RCC 7860 (cell line): ENCODE measurements at places on chromosomes 16 and 17.
A peak's percentile ranks its signal among the peaks of the same experiment; 100 is the strongest.

GRCh38 chr16:1913327-1914083 lies 4.7 kb downstream of the HS3ST6 start:
- DNase-seq: no peak

- DNase-seq: no peak
These were observed 683 bp downstream of the LCAT start for GRCh38 chr16:67943256-67943618.

DNA sequence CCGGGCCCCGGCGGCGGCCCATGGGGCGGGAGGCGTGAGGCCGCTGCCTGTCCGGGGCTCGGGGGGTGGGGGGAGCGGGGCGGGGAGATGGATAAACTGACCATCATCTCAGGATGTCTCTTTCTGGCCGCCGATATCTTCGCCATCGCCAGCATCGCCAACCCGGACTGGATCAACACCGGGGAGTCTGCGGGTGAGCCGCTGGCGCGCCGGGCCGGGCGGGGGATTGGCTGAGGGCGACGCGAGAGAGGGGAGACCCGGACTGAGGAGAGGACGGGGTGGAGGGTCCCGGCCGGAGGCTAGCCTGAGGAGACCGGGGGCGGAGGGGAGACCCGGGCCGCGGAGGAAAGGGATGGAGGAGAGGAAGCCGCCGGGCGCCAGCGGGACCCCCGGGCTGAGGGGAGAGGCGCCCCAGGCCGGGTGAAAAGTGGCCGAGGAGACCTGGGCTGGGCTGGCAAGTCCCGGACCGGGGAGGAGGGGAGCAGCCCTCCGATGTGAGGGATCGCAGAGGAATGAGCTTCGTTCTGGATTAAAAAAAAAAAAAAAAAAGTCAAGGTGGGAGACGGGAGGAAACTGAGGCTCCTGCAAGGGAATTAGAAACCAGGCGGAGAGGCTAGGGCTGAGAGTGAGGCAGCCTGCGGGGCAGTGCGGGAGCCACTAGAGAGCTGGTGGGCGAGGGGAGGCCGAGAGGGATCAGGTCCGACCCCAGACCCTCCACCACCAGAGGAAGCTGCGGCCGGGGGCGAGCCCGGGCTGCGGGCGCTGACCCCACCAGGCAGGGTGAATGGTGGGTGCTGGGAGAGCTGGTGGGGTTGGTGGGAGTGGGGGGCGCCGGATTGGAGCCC lies 526 bp downstream of the MOSMO start:
- DNase-seq: no peak

GRCh38 chr16:72286936-72287620 lies 115.1 kb upstream of the PMFBP1 start:
- no peak for DNase-seq

GRCh38 chr16:17607075-17607509 lies 136.3 kb upstream of the XYLT1 start:
- DNase-seq: no peak

DNA sequence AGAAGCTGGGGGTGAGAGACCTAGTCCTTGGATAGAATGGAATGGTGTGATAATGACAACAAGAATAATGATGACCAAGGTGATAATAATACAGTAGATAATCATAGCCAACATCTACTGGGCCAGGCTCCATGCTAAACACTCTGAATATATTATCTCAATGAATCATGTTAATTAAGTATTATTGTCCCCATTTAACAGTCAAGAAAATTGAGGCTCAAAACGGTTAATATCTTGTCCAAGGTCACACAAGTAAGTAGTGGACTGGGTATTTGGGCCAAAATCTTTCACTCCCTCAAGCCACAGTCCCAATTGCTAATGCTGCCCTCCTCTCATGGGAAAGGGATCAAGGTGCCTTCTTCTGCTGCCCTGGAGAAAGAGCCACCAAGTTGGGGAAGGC lies 3.9 kb upstream of the KRT19 start:
- DNase-seq: no peak

- DNase-seq: peak; percentile 68
These were observed 30.9 kb downstream of the FAM222B start for GRCh38 chr17:28811651-28812090.

DNA sequence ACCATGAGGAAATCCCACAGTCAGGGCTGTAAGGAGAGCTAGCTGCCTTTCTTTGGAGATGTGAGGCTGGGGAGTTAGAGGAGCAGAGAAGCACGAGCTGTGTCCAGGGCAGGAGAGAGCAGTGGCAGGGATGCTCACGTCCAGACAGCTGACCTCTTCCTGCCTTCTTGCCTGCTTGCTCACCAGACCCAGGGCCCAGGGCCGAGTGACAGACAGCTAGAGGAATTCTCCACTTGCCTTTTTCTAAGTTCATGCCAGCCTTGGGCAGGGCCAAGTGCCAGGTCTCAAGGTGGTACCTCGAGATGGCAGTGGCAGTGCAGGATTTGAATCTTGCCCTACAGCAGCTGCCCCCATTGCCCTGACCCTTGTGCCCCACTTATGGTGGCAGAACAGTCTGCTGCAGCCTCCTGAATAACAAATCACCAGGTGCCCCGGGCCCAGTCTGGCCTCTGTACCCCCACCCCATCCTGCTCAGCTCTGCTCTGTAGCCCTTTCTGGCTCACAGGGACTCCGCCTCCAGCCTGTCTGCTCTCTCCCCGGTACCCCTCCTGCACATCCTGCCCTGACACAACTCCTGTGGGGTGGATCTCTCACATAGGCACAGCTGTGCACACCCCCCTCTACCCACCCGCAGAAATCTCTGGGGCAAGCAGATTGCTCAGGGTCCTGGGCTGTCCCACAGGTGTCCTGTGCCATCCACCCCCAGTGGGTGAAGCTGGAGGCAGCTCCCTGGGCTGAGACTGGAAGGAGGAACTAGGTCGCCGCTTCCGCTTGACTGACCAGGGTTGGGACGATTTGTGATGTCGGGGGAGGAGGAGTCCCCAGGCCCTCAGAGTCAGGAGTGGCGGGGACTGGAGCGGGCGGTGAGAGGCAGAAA lies 25.9 kb downstream of the GRIN2C start:
- DNase-seq: peak; percentile 61

GRCh38 chr17:78316867-78317789 lies 42.7 kb downstream of the SOCS3 start:
- DNase-seq: peak; percentile 74

DNA sequence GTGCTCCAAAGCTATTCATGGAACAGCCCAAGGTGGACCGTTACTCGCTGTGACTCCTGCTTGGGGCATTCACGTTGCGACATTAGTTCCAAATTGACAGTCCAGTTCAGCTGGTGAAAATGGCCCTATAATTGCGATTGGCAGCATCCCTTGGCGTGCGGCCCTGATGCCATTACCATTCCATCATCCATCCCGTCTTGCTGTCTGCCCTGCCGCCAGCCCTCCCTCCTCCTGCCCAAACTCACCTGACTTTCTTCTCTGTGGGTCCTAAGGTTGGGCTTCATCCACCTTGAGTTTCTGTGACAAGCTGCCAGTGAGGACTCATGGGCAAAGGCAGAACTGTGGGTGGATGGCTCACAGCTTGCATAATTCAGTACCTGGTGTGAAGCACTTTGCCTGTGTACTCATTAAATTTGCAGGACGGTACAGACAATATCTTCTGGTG lies 104.6 kb downstream of the RPTOR start:
- DNase-seq: no peak

- no peak for DNase-seq
These were observed 727.9 kb upstream of the SOX9 start for GRCh38 chr17:71392715-71393567.

- peak; percentile 35 for DNase-seq
These were observed 53.9 kb upstream of the ERCC4 start for GRCh38 chr16:13866073-13866472.

DNA sequence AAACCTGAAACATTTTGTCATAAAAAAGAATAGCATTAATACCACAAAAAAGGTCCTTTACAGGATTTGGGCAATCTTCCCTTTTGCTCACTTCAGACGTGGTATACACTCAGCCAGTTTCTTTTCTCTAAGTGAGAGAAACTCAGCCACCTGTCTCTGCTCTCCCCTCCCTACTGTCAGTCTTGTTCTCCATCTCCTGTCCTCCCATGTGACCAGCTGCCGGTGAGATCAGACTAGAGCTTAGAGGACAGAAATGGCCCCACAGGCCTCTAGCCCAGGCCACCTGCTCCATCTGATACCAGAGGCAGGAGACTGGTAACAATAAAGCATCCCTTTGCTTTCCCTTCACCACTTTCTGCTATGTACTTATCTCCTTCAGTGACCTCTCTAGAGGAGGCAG lies 34.9 kb downstream of the CMC2 start:
- no peak for DNase-seq

DNA sequence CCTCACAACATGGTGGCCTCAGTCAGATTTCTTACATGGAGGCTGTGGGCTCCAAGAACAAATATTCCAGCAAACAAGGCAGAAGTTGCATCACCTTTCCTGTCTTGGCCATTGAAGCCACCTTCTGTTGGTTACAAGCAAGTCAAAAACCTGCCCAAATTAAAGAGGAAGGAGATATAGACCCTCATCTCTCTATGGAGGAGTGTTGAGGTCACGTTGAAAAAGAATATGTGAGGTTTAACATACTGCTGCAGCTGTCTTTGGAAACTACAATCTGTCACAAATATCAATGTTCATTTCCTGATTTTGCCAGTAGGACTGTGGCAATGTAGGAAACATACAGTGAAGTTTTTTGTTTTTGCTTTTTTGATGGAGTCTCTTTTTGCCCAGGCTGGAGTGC lies 211.4 kb downstream of the COPRS start:
- DNase-seq: no peak

GRCh38 chr17:43832168-43832975 lies 574 bp downstream of the MPP3 start:
- peak; percentile 63 for DNase-seq

GRCh38 chr17:66276328-66276937 lies 26.0 kb upstream of the PRKCA start:
- peak; percentile 63 for DNase-seq

DNA sequence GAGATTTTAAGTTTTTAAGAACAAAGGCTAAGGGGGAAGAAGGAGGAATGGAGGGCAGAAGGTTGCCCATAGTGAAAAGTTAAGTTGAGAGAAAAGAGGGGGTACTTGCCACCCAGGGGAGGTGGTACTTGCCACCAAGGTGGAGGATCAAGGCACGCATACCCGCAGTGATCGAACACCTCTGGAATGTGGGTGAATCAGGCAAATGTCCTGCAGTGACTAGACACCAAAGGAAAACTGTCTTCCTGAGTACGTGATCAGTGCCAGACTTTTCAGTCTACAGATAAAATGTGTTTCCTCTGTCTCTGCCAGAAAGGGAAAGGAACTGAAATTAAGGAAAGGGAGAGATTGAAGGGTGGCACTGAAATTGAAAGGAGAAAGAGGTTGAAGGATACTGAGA lies 2285.3 kb downstream of the TP53TG3F start:
- peak; percentile 84 for DNase-seq

DNA sequence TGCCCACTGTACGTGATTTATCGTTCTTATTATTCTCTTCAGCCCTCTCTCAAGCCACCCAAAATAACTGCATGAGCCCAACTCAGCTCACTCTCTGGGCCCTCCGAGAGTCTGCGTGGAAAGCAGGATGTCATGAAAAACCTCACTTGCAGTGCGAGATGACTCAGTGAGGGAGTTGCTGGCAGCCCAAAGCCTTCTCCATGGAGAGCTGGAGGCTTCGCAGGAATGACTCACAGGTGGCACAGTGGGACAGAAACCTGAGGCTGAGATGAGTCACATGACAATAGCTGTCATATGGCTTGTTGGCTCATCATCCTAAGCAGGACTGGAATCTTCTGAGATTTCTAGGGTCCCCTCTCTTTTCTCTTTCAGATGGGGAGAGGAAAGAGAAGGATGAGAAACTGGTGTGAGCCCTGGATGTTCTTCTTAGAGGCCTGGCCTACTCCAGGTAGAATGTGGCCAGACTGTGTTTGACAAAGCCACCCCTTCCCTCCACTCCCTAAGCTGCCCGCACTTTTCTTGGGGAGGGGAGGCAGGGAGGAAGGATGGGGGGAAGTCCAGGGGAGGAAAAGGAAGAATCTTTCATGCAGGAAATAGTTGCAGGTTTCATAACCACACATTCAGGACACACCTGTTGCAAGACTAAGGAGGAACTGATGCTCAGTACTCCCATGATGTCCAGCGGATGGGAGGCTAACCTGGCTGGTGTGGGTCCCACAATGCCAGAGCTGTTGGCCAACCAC lies 160.6 kb upstream of the RPL38 start:
- DNase-seq: peak; percentile 89

GRCh38 chr17:67555855-67556254 lies 161.9 kb upstream of the NOL11 start:
- no peak for DNase-seq

GRCh38 chr16:84787263-84787622 lies 32.5 kb upstream of the CRISPLD2 start:
- DNase-seq: no peak

GRCh38 chr17:56478836-56479447 lies 114.6 kb upstream of the NOG start:
- DNase-seq: peak; percentile 12

DNA sequence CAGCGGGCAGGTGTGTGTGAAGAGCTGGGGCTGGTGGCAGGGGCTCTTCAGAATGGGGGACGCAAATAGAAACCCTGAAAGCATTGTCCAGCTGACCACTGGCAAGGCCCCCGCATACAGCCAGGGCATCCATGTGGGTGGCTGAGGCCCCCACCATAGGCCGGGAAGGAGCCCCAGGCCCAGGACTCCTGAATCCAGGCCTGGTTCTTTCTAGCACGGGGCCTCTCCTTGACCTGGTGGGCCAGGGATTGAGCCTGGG lies 200.5 kb downstream of the NTN1 start:
- DNase-seq: no peak

DNA sequence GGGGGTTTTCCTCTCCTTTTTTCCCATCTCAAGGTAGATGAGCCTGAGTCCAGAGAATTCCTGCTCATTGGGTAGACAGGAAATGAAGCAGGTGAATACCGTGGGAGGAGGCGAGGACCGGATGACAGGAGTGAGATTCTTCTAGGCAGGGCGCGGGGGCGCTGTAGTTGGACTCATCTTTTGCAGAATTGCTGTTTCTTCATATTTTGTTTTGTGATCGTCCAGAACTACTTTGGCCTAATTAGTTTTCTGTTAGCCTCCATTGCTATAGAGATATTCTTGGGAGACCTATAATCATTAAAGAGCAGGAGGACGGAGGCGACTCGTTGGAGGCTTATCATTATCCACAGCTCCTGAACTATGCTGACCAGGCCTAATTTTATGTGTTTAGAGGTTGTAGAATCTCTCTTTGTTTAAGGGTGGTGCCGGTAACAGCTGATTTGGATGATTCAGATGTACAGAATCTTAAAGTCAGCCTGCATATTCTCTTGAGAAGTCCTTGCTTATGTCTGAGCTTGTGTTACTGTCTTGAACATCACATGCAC lies 650 bp downstream of the ATP6V0A1 start:
- DNase-seq: peak; percentile 7

GRCh38 chr17:44043272-44043696 lies 23.2 kb downstream of the LSM12 start:
- DNase-seq: no peak

DNA sequence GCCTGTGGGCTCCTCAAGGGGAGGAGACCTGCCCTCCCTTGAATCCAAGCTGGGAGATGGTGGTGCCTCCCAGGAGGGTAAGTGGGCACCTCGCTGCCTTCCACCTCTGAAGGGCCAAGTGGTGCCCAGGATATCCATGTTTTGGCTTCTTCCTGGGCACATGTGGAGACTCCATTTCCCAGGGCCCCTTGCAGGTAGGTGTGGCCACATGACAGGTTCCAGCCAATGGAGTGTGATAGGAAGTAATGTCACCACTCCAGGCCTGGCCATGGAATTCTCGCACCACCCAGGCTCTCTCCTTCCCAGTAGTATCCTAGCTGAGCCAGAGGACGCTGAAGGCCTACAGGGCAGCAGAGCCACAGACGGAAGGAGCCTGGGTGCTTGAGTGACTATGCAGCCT lies 17.6 kb upstream of the PEMT start:
- DNase-seq: no peak

- no peak for DNase-seq
These were observed 12.6 kb upstream of the GPT2 start for GRCh38 chr16:46871597-46871996.
